ENCODE measurements at places on chromosomes 13 and 19.

DNA sequence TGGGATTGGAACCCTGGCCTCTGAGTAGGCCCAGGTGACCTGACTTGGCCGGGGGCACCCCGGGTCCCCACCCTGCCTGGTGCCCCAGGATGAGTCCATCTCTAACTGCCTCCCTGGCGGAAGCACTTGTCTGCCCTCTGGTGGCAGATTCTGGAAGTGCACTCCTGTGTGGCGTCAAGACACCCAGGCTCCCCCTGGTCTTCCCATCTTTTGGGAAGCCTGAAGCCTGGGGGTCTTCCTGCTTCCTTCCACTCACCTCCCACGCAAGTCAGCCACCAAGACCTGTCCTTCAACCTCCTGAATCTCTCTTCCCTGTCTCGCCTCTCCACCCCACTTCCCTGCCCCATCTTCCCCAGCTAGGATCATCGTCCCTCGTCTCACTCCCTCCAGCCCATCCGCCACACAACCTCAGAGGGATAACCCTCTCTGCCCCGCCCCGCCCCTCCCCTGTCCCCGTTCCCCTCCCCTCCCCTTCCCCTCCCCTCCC is 7.4 kb downstream of the RABAC1 start:
- DNase-seq, result peak; percentile 60

GRCh38 chr13:110265682-110266430 is 41.1 kb downstream of the COL4A1 start:
- DNase-seq, result no peak

DNA sequence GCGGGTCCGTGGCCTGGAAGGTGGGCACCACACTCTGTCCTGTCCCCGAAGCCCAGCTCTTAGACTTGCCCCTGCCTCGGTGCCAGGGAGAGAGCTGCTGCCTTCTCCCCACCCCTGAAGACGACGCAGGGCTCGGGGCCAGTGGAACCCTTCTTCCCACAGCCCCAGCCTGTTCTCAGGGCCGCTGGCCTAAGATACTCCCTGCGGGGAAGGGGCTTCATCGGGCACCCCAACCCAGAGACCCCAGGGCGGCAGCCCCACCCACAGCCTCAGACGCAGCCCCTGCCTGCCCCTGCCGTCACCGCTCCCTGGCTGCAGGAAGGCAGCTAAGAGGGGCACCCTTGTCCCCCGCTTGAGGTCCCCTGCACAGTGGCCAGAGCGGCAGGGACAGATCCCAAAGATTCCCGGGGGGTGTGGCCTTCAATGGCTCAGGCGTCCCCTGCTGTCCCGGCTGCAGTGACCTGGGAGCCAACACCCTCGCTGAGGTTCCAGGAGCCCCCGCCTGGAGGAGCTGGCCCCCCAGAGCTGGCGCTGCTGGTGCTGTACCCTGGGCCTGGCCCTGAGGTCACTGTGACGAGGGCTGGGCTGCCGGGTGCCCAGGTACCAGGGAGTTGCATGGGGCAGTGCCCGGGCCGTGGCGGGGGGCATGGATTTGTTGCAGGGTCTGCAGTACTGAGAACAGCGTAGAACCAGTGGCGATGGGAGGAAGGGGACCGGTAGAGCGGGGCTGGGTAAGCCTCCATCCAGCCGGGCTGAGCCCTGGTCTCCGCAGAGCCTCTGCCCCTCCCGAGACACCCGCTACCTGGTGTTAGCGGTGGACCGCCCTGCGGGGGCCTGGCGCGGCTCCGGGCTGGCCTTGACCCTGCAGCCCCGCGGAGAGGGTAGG is 1.0 kb downstream of the AMH start:
- no peak for DNase-seq

DNA sequence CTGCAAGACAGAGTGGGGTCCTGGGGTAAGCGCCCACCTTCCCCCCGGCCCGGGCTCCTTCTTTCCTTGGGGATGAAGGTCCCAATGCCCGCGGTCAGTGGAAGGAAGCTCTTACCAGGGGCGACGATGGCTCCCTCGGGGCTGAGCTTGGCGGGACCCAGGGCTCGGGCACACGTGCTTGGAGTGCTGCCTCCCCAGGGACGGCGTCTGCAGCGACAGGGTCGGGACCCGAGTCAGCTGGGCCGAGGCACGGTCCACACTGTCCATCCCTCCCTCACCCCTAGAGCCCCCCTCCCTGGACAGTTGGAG is 3.5 kb downstream of the JSRP1 start:
- no peak for DNase-seq

- DNase-seq, result no peak
Measured at GRCh38 chr19:31058676-31059340, 290.4 kb downstream of the TSHZ3 start.

DNA sequence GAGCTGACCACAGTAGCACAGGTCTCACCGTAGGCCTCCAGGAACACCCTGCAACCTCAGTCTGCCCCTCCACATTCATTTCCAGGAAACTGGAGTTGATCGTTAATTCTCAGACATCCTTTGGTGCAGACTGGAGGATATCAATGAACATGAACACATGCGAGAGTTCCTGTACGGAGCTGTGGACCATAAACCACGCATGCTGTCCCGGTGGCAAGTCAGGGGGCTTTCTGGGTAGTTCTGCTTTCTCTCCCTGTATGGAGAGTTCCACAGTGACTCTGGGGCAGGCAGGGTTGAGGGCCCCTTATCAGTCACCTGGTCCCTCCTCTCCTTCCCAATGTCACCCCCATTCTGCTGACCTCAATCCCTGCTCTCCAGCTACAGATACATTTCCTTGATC is 55.5 kb upstream of the URI1 start:
- no peak for DNase-seq

GRCh38 chr13:112995395-112996191 is 26.6 kb downstream of the MCF2L start:
- no peak for DNase-seq

DNA sequence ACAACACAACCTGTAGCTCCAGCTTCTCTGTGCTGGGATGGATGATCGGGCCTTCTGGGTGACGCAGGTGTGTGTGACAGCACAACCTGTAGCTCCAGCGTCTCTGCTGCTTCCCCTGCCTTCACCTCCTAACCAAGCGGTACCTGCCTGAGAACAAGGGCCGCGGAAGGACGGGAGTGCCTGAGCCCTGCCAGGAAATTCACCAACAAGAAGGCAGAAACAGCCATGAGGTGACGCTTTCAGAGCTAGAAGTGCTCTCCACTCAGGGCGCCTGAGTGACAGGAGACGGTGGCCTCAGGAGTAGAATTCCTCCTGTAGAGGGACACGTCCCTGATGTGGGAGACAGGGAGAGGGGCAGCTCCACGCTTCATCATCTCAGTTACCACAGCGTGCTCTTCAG is 17.4 kb downstream of the ZNF331 start:
- DNase-seq, result no peak

GRCh38 chr13:100235311-100235901 is 146.5 kb downstream of the PCCA start:
- peak; percentile 73 for DNase-seq
